ENCODE measurements at places on chromosomes 7 and 10.

DNA sequence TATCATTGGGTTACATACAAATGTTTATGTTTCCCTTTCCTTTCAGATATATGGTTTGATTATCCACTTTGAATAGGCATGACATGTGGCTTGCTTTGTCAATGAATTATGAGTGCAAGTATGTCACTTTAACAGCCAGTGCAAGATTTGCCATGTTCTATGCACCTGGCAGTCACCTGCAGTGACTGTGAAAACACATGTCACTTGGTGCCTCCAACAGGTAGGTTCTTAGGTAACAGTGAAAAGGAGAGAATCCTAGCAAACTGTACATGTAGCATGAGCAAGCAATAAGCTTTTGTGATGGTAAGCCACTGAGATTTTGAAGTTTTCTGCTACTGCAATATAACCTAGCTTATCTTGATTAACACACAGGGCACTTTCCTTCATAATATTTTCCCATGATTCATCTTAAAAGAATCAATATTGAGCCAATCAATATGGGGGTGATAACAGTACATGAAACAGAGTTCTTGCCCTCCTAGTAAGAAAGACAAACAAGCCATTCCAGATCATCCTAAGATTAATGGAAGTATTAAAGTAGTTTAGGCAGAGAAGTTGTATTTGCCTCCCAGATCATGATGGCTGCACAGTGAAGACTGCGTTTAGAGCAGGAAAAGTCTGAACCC is 7.9 kb upstream of the RALA start:
- DNase-seq: no peak

DNA sequence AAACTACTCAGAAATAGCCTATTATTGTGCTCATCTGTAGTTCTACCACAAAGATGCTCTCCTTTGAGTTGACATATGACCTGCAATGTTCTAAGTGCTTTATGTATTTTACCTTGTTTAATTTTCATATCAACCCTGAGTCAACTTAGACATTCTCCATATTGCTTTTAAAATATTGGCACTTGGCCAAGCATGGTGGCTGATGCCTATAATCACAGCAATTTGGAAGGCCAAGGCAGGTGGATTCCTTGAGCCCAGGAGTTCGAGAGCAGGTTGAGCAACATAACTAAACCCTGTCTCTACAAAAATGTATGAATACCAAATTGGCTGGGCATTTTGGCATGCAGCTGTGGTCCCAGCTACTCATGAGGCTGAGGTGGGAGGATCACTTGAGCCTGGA is 50.6 kb downstream of the PRKG1 start:
- DNase-seq: no peak

DNA sequence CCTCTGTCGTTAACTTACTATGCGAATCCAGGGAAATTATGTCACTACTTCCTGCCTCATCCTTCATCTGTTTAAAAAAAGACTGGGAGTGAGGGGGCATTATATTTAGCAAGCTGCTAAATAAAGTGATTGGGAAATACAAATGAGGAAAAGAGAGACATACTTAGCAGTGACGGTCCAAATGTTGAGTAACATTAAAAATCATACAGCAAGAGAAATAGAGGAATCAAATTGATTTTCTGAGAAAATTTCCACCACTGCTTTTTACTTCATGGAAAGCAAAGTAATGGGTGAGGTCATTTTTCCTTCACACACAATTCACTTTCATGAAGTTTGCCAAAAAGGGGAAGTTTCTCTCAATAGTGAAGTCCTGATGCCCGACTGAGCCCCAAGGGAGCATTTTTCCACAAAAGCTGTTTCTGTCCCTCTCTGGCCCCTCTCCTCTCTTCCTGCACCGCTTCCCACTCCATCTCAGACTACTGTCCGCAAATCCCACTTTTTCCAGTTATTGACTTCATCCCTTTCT is 61.9 kb upstream of the ADO start:
- no peak for DNase-seq

DNA sequence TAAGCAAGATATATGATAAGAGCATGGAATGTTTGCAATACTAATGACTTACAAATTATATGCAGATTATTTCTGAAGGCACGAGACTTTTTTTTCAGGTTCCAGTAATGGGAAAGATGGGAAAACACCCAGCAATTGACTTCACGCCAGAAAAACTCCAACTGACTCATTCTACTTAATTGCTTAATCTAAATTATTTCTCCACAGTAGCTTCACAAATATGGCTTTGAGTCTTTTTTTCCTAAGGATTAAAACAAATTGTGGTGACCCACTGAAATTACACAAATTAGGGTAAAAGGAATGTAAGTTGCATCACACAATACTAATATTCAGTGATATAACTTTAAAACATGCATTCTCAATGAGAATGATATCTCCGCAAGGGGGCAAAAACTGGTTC is 138.7 kb downstream of the GNAI1 start:
- peak; percentile 56 for DNase-seq

DNA sequence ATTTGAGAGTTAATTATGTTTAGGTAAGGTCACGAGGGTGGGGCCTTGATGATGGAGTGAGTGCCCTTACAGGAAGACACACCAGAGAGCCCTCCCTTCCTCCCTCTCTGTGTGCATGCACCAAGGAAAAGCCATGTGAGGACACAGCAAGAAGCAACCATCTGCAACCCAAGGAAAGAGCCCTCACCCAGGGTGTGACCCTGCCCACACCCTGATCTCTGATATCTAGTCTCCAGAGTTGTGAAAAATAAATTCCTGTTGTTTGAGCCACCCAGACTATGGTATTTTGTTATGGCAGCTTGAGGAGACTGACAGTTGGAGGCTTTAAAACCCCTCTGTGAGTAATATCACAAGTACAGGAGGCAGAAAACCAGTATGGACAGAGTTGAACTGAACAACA is 15.0 kb upstream of the MCM10 start:
- DNase-seq: no peak

GRCh38 chr7:126557271-126557670 is 695.5 kb downstream of the GRM8 start:
- DNase-seq: no peak
